Stimulated activated CD4-positive, alpha-beta T cell treated with anti-CD3 and anti-CD28 coated beads, TNF-alpha, amount 100 ng/mL, for 1 hour (primary cell): ENCODE measurements at places on chromosomes 7 and 10.

DNA sequence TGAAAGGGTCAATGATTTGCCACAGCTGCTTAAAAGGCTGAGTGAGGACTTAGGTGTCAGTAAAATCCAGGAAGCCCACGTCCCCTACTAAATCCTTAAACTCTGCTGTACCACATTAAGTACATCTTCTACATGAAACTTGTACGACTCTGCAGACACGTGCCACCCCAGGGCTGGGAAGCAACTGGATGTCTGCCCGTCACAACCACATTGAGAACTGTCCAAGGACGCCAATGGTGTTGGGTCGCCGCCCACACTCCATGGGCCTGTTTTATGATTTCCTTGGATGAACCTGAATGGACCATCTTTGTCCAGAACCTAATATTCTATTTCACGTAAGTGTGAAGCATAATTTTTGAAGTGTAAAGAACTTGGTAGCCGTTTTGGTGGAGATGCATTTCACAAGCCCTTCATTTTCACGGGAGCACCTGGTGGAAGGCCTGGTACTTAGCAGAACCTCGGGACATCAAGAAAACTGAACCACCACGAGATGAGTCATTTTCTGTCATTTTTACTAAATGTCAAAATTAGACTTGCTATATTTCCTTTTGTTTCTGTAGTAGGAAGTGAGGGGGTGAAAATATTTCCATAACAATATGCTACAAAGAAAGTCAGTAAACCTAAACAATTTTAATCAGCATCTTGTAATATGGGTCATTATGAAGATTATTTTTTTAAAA lies 134.9 kb downstream of the SFMBT2 start:
- DNase-seq = no peak

GRCh38 chr10:76769582-76769981 lies 868.0 kb downstream of the KCNMA1 start:
- no peak for DNase-seq

DNA sequence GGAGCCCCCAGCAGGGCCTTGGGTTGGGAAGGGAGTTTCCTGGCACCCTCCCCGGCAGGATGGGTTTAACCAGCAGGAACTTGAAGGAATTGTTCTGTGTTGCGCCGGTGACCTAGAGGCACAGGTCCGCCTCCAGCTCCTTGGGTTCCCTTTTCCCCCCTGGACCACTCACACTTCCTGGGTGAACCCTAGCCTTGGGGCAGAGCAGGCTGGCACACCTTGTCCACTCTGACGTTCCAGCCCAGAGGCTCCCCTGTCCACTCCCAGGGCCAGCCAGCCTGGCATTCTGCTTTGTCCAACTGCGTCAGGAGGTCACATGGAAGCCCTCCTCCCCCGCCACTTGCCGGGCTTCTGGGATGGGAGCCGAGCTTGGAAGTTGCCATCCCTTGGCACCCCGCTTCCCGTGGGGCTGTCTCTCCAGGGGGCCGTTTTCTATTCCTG lies 25.8 kb downstream of the TMEM120A start:
- no peak for DNase-seq

GRCh38 chr7:101953248-101953819 lies 135.9 kb downstream of the CUX1 start:
- DNase-seq = no peak

DNA sequence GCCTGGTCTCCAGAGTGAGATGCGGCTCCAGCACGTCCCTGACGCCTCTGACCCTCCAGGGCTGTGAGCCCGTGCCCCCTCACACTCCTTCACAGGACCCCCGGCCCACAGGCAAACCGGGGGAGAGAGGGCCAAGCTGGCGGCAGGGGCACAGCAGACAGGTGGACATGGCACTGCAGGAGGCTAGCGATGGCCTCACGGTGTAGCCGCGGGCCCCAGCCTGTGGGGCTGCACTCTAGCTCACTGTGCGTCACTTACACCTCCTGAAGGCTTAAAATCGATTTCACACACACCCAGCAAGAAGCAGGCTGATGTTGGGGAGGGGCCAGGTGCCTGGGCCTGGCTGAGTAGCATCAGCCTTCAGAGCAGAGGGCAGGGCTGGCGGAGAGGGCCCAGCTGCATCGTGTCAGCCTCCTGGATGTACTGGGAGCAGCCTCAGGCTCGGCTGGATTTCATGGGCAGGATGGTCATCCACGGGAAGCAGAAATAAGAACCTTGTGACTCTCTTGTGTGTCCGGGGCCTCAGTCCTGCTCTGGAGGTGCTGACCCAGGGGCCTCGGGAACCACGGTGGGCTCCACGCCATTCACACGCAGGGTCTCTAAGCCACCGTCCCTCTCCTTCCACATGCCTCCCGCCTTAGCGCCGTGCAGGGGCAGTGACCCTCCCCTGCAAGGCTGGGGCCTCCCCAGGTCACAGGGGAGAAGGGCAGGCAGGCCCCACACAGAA lies 19.4 kb upstream of the KNDC1 start:
- no peak for DNase-seq

DNA sequence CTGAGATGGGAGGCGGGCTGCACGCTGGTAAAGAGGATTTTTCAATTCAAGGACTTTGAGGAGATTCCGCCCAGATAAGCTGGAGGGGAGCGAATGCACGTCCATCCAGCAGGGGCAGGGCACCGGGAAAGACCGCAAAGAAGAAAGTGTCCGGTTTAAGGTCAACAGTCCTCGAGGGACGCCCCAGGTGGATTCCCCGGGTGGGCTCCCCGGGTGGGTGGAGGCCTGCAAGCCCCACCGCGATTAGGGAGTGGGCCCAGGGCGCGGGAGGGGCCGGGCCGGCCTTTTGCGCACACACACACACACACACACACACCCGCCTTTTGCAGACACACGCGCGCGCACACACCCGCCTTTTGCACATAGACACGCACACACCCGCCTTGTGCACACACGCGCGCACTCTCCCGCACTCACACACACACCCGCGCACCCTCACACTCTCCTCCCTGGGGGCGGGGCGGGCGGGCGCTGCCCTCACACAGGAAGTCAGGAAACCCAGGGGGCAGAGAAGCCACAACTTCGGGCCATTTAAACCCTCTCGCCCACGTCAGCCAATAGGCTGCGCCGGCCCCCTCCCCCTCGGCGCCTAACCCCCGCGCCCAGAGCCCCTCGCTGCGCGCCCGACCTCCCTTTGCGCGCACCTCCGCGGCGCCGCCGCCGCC lies 615 bp downstream of the ARHGAP12 start:
- peak; percentile 18 for DNase-seq

GRCh38 chr7:12139416-12139815 lies 71.7 kb upstream of the TMEM106B start:
- DNase-seq = no peak

DNA sequence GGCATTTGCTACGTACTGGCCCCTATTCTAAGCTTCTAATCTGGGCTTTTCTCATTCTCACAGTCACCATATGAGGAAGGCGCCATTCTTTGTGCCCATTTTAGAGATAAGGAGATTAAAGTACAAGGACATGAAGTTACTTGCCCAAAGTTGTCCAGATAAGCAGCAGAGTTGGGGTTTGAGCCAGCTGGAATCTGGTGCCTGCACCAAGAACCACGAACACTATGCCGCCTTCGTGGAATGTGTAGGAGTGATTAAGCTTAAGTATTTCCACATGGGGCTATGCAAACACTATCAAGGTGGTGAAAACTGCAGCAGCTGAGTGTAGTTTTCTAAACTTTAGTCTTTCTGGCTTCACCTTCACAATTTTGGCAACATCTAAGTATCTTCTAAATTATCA lies 342.7 kb upstream of the ETV1 start:
- no peak for DNase-seq

GRCh38 chr7:17832242-17832641 lies 108.1 kb downstream of the SNX13 start:
- no peak for DNase-seq

GRCh38 chr7:104926601-104927041 lies 87.4 kb upstream of the KMT2E start:
- no peak for DNase-seq

DNA sequence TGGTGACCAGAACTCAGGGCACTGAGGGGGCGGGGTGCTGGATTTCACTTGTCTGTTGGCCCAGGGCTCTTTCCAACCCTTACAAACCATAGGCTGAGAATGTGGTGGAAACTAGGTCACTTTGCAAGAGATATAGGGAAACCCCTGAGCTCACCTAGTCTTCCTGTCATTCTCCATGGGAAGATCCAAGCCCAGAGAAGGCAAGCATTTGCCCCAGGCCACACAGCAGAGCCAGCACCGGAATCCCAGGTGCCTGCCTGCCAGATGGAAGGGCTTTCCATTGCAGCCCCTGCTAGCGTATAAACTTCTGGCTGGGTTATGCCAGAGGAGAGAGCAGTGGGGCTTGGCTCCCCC lies 427 bp downstream of the PYROXD2 start:
- DNase-seq = no peak

- no peak for DNase-seq
Observed at GRCh38 chr7:100472121-100472851, 6.7 kb downstream of the TSC22D4 start.

DNA sequence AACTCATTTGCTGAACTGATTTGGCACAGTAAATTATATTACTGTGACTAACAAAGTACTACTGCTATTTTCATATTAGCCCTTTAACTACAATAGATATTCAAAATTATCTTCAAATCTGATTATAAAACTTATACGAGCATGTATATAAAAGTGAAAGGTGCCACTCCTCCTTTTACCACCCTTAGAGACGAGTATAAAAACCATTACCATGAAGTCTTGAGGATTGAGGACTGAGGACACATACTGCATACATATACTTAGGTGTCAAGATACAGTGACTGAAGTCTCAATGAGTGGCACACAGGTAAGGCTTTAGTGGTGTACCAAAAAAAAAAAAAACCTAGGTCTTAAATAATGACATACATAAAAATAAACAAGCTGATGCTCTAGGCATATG lies 98.6 kb downstream of the DNAJC1 start:
- no peak for DNase-seq

GRCh38 chr10:11048707-11049278 lies 31.1 kb downstream of the CELF2 start:
- no peak for DNase-seq

GRCh38 chr7:113179313-113179712 lies 61.0 kb upstream of the SMIM30 start:
- no peak for DNase-seq

DNA sequence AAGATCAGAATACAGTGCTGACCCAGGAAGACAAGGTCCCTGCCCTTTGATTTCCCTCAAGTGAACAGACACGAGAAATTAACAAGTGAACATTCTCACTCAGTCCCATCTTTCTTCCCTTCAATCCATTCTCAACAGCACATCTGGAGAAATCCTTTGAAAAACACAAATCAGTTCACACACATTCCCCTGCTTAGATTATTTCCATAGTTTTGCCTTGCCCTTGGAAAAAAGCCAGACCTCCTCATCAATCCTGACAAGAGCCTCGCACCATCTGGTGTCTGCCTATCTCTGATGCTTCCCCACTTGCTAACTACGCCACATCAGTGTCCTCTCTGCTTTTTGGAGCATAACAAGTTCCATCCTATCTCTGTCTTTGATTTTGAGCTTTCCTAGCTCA lies 94.4 kb upstream of the KIAA1217 start:
- no peak for DNase-seq

DNA sequence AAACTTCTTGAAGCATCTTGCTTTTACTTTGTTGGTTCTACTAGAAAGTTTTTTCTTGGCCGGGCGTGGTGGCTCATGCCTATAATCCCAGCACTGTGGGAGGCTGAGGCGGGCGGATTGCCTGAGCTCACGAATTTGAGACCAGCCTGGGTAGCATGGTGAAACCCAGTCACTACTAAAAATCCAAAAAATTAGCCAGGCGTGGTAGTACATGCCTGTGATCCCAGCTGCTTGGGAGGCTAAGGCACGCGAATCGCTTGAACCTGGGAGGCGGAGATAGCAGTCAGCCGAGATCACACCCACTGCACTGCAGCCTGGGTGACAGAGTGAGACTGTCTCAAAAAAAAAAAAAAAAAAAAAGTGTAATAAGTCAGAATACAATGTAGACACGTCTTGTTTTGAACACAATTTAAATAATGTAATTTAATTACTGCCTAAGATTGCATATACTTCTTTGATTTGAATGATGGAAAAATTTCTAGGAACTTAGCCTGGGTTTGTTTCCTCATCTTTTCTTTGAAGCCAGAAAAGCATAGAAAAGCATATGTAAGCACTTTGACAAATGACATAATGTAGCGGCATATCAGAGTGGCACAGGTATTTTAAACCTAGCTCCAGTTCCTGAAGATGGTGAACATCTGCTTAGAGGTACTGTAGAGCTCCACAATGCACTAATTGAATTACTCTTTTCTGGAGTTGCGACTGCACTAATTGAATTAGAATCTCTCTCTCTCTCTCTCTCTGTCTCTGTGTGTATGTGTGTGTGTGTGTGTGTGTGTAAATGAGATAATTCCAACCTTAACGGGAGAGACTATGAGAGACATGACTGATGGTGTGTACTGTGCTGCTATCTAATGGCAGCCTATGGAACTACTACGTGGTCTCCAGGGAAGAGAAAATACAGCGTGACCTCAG lies 87.8 kb downstream of the BTRC start:
- no peak for DNase-seq

GRCh38 chr7:112350585-112350984 lies 99.7 kb upstream of the IFRD1 start:
- no peak for DNase-seq

DNA sequence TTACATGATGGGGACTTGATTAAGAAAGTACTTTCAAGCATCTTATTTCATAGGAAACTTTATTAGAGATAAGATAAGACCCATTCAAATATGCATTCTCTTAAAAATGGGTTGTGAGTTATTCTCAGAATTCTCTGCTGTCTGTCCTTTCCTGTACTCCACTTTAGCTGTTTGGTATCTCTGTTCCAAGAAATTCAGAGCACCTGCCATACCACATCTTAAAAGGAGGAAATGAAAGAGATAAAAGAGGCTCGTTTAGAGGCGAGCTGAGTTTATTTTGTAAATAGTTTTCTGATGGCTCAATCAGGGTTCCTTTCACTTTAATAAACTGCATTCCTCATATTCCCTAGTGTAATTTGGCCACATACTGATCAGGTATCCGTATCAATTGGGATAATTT lies 87.2 kb downstream of the MDFIC start:
- no peak for DNase-seq

GRCh38 chr7:83956104-83956503 lies 238.5 kb downstream of the SEMA3A start:
- no peak for DNase-seq

DNA sequence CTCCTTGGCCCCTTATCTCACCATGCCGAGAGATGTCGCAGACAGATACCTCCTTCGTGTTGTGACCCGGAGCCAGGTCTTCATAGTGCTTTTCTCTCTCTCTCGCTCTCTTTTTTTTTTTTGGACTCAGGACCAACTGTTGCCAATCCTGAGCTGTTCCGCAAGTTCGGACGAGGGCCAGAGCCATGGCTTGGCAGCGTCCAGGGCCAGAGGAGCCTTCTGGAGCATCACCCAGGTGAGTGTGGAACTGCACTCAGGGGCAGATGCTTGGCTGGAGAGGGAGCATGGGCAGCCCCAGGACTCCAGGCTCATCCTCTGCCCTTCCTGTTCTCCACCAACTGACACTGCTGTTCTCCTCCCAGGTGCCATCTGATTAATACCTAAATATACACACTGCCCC lies 7.8 kb downstream of the ZNF862 start:
- no peak for DNase-seq

- DNase-seq = no peak
Observed at GRCh38 chr10:555682-556350, 133.7 kb downstream of the DIP2C start.

- no peak for DNase-seq
Observed at GRCh38 chr10:29319205-29319781, 30.4 kb downstream of the LYZL1 start.
